Effector CD4-positive, alpha-beta T cell (primary cell): ENCODE measurements at places on chromosomes 13 and 19.
A peak's percentile ranks its signal among the peaks of the same experiment; 100 is the strongest.

- DNase-seq = peak; percentile 82
These were observed 28.1 kb downstream of the GPX4 start for GRCh38 chr19:1131718-1132551.

DNA sequence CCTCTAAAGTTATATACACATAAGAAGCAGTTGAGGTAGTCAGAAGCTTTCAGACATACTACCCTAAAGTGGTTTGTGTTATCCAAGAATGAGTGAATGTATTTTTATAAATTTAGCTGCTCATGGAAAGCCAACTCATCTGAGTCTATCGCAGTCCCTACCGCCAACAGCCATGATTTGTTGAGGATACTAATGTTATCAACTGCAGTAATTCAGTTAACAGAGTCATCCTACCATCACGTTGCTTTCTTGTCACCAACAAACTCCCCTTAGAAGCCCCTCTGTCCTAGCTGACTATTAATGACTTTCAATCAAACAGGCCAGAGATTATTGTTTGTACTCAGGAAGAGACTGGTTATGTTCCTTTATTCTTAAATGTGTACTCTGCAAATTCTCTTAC lies 169.9 kb downstream of the DCT start:
- DNase-seq = no peak

DNA sequence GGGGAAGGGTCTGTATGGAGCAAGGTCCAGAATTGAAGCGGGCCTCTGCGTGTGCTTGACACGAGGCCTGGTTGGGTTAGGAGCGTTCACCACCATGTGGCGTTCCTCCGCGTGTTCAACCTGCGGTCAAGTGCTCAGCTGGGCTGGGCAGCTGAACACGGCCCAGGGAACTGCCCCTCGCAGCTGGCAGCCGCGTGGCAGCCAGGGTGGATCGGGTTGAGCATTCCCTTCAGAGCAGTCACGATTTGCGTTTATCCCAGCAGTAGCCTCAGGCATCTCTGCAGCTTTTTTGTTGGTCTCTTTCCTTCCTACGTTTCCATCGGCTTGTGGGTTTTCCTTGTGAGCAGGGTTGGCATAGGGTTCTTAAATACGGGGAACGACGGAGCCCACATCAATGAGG lies 28.7 kb upstream of the F2RL3 start:
- no peak for DNase-seq

DNA sequence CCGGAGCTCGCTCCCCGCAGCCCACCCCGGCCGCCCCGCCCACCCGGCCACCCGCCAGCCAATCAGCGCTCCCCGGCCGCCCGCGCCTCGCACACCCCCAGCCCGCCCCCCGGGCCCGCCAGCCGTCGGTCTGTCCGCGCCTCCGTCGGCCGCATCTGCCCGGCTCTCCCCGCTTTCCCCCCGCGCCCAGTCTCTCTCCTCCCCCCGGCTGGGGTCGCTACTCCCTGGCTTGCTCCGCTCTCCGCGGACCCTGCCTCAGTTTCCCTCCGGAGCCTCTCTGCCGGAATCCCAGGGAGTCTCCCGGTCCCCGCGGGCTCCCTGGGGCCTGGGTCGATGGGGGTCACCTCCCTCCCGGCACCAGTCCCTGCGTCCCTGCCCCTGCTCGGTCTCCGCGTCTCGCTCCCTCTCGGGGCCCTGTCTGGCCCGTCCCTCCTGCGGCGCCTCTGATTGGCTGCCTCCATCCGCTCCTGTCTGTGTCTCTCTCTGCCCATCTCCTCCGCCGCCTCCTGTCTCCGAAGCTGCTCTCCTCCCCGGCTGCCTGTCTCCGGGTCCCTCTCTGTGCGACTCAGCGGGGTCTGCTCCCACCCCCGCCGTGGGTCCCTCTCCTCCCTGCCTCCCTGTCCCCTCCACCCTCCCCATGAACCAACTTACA lies 484 bp downstream of the IL11 start:
- DNase-seq = no peak

DNA sequence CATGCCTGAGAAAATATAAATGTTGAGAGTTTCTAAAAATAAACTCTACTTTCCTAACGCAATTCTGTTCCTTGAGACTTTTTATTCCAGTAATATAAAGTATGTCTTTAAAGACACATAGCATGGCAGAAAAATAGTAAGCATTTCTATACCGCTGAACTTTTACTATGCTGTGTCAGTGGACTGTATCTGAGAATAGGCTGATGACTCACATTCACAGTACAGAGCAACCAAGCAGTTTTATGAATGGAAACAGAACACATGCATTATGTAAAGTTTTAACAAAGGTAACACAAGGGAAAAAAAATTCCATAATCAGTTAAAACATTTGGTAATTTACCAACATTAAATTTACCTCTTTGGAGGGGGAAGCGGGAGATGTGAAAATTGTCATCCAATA lies 38.4 kb downstream of the ZDHHC20 start:
- DNase-seq = no peak

GRCh38 chr13:78193846-78194245 lies 275.2 kb upstream of the EDNRB start:
- no peak for DNase-seq

DNA sequence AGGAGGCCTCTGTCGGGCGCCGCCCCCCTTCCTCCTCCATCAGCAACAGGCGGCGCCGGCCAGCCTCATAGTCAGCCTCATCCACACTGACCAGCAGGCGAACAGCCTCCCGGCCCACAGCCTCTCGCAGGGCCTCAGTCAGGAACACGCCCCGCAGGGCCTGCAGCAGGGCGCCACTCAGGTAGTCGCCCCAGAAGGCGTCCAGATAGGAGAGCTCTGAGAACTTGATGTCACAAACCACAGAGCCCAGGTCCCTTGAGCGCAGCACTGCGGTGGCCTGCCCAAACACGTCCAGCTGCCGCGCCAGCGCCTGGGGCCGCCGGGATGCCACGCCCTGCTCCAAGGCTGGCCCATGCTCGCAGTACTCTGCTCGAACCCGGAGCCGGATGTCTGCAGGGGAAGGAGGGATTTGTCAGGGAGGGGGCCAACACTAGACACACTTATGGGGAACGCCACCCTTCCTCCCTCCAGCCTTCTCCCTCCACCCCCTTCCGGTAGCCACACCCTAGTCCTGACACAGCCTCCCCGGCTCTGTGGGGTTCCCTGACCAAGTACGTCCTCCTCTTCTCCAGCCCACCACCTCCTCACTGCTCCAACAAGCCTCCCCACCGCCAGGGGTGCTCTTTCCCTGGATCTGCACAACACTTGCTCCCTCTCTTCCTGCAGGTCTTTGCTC lies 17.9 kb downstream of the DEDD2 start:
- peak; percentile 27 for DNase-seq

GRCh38 chr19:38277969-38278680 lies 13.8 kb downstream of the SPINT2 start:
- DNase-seq = no peak

GRCh38 chr13:102141625-102142472 lies 260.0 kb downstream of the FGF14 start:
- DNase-seq = no peak

DNA sequence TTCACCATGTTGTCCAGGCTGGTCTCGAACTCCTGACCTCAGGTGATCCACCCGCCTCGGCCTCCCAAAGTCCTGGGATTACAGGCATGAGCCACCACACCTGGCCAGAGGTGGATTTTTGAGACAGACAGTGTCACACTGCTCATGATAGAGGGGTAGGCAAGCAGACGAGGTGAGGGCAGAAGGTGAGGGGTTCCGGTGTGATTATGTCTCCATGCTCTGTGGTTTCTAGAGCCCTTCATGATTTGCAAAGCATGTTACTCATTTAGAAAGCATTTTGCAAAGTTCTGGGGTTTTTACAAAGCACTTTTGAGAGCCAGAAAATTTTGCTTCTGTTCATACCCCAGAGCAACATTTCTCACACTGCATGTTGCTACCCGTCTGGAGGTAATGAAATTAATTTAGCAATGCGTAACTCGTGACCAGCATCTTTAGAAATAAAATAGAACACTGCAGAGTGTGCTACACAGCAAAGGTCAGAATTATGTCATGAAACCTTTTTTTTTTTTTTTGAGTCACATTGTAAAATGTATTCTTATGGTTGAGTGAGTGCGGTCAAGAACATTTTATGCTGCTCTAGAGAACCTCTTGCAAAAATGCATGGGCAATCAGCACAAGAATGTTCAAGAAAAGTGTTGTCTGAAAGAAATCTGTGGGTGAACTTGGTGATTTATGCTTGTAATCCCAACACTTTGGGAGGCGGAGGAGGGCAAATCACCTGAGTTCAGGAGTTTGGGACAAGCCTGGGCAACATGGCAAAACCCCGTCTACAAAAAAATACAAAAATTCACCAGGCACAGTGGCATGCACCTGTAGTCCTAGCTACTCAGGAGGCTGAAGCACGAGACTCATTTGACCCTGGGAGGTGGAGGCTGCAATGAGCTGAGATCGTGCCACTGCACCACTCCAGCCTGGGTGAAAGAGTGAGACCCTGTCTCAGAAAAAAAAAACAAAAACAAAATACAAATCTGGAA lies 58.0 kb downstream of the MAP4K1 start:
- no peak for DNase-seq

DNA sequence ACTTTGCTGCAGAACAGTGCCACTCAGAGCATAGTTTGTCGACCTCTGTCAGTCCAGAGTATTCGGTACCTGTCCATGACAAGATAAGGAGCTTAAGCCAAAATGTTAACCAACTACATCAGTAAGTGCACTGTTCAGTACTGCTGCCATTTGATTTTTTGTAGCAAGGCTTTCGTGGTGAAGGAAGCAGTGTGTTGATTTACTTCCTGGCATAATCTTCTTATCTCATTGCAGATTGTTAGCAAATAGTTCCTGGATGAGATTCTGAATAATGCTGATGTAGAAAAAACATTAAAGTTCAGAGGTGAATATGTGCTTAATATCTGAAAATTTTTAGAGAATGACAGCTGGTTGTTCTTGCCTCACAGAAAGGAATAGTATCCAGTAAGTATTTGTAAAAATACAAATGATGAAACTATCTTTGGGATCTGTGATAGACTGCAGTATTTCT lies 85.7 kb downstream of the LRRC63 start:
- no peak for DNase-seq

GRCh38 chr13:77833331-77833863 lies 85.2 kb downstream of the EDNRB start:
- DNase-seq = no peak

GRCh38 chr13:100089465-100090032 lies 656 bp downstream of the PCCA start:
- no peak for DNase-seq

DNA sequence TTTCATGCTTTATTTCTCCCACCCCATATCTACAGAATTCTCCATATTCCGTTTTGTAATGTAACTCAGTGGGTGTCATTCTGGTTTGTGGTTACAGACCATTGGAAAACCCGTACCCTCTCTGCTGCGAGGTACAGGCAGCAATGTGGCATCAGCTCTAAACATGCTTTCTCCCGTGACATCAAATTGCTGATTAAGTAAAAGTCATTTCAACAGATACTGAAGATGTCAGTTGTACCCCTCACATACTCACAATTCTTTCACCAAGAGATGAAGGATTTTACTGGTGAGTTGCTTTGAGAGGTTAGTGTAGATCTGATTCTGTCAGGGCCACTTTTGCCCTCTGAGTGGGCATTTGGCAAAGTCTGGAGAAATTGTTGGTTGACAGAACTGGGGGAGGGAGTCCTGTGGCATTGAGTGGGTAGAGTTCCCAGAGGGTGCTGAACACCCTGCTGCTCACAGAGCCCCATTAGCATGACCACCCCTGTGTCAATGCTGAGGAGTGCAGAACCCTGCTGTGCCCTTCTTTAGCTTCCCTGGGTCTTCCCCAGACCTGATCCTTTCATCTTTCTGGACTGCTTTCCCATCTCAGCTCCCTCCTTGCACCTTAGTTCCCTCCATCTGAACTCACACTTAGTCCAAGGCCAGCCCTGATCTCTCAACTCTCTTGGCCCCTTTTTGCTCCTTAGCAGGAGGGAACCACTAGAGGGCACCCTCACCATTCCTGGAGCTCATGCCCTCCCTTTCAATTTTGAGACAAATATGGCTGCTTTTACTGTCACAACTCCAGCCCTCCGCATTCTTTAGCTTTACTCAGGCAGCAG lies 39.9 kb upstream of the CEACAM8 start:
- peak; percentile 8 for DNase-seq

DNA sequence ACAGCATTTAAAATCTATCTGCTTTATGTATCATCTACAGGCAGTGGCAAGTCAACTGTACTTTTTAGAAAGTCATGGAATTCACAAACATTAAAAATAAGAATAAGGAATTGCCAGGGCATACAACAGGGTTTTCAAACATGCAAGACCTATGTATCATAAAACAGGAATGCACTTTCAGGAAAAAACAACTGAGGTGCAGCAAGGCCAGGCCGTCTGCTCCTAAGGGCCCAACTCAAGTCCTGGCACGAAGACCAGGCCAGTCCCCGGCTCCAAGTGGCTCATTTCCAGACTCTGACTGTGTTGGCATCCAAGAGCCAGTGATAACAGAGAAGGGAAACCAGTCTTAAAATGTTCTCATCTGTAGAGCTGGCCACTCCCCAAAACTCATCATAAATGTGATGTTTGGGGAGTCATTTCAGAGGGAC lies 7.1 kb downstream of the RFX2 start:
- DNase-seq = no peak

- DNase-seq = no peak
These were observed 126.6 kb downstream of the AKAP11 start for GRCh38 chr13:42398533-42398932.

DNA sequence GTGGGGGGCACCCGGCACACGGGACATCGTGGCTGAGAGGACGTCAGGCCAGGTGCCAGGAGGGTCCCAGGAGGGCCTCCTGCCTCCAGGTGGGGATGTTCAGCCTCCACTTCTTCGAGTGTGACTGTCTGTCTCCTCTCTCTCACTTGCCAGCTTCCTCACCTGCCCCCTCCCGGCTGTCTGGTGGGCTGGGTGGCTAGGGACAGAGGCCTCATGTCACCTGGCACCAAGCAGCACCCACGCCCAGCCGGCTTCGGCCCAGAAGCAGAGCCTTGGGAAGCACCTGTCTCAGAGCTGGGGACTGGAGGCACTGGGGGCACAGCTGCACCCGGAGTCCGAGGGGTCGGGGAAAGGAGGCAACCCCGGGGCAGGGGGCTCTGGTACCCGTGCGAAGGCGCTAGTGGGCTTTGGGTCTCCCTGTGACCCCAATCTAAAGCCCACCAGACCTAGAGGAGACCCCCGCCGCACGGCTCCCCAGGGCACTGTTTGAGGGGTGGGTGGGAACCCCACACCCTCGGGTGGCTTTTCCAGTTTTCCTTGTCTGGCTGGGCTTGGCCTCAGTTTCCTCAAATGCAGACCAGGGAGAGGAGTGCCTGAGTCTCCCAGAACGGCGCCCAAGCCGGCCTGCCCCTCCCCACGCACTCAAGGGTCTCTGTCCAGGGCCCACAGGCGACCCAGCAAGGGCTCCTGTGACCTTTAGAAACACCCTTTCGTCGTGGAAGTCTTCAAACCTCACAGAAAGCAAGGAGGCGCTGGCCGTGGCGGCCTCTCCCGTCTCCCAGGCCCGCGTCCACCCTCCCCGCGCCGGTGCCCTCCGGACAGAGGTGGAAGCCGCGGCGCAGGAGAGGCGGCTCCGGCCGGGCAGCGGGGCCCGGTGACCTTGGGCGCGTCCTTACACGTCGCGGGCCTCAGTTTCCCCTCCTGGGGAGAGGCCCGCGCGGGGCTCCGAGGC lies 664 bp upstream of the HCN2 start:
- no peak for DNase-seq
